Left cardiac atrium (tissue), 4 donors: ENCODE measurements at places on chromosomes 6 and 20.

- DNase-seq, result no peak
Measured at GRCh38 chr20:13868331-13868730, 83.5 kb downstream of the NDUFAF5 start.

GRCh38 chr6:45736134-45736533 is 279.5 kb downstream of the CLIC5 start:
- no peak for DNase-seq

GRCh38 chr6:134435814-134436280 is 117.9 kb upstream of the SGK1 start:
- DNase-seq, result no peak

DNA sequence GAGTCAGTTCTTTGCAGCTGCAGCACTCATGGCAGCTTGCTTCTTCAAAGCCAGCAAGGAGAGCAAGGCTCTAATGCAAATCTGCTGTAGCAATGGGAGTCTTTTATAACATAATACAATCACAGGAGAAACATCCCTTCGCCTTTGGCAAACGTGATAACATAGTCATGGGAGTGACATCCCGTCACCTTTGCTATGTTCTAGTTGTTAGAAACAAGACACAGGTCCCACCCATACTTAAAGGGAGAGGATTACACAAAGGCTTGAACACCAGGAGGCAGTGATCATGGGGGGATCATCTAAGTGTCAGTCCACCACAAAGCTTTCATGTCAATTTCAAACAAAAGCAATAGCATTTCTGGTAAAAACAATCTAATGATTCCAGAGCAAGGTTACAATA is 40.1 kb upstream of the PHACTR2 start:
- DNase-seq, result no peak

- no peak for DNase-seq
Measured at GRCh38 chr6:158697811-158698210, 48.0 kb downstream of the SYTL3 start.

- DNase-seq, result no peak
Measured at GRCh38 chr6:43969158-43969981, 157.9 kb downstream of the MRPL14 start.

DNA sequence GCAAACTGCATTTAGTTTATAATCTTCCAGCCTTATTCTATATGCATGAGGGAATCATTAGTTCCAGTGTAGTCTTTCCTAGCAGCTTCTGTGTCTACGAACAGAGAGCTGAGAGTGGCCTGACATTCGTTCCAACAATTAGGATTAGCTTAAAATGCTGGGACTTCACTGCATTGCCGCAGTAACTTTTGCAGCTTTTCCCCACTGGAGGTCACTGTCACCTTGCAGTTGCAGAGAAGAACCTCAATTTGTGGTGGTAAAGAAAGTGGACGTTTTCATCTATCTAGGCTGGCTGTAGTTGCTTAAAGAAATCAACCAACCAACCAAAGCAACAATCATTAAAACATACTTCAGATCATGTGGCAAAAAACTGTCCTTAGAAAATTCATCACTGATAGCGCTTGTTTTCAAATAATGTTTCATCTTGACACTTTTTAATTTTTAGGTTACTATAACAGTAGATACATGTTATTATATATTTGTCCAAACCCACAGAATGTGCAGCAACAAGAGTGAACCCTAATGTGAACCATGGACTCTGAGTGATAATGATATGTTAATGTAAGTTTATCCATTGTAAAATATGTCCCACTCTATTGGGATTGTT is 12.2 kb downstream of the MYLK4 start:
- no peak for DNase-seq

DNA sequence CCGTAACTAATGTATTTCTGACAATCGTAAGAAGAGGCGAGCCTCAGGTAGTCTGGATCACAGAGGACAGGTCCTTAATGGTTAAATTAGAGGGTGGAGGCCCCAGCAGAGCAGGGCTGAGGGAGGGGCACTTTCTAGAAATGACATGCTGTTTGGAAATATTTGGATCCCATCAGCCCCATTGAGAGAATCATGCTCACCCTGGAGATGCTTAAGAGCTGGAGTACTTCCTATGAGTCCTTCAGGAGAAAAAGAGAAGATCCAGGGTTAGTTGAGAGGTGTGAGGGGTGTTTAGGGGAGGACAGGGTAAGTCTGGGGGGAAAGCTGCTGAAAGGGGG is 123.0 kb downstream of the TCP11 start:
- no peak for DNase-seq

DNA sequence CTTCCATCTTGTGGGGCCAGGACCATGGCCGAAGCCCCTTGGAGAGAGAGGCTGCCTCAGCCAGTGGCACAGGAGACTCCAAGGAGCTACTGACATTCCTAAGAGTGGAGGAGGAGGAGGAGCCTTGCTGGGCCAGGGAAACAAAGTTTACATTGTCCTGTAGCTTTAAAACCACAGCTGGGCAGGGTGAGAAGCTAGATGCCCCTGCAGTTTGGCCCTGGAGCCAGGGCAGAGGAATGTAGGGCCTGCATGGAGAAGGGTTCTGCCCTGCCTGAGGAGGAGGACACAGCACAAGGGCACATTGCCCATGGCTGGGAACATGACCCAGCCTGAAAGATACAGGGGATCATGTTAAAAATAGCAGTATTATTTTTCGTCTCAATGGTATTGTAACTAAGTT is 37.4 kb downstream of the PLCG1 start:
- DNase-seq, result no peak

- DNase-seq, result no peak
Measured at GRCh38 chr20:54692168-54692887, 216.9 kb downstream of the DOK5 start.

GRCh38 chr6:148905901-148906300 is 159.1 kb downstream of the UST start:
- DNase-seq, result no peak

DNA sequence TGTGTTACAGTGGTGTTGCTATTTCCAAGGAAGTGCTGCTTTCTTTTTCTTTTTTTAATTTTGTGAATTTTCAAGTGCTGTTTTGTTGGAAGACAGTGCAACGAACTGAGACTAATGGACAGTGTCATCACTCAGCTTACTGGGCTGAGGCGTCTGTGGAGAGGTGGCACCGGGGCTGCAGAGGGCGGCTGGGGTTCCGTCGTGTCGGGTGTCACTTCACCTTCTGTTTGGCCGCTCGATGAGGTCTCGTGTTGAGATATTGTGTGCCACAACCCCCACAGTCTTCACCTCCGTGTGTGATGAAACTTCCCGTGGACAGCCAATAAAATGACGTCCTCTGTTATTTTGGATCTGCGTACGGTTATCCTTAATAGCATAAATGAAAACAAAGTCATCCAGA is 149.4 kb upstream of the SNX9 start:
- DNase-seq, result no peak

- DNase-seq, result no peak
Measured at GRCh38 chr6:28401172-28401571, 1.6 kb upstream of the ZSCAN12 start.

GRCh38 chr20:49853640-49854039 is 41.0 kb downstream of the SLC9A8 start:
- DNase-seq, result no peak

GRCh38 chr6:169962604-169963469 is 211.4 kb downstream of the ERMARD start:
- no peak for DNase-seq

DNA sequence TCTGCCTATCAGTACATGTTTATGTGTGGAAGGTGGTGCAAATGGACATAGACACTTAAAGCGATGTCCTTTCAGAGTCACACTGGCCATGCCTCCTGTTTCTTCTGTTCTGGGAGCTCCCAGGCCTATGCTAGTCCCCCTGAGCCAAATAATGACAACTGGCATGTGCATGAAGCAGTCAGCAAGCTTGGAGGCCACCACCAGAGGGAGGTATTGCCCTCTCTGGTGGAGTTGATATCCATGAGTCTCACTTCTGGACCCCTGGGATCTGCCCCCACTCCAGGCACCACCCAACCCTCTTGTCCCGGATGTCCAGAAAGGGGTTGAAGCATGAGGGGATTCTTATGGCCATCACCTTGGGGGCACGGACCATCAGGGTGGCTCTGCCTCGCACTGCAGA is 172.2 kb downstream of the AIG1 start:
- peak; percentile 40 for DNase-seq

DNA sequence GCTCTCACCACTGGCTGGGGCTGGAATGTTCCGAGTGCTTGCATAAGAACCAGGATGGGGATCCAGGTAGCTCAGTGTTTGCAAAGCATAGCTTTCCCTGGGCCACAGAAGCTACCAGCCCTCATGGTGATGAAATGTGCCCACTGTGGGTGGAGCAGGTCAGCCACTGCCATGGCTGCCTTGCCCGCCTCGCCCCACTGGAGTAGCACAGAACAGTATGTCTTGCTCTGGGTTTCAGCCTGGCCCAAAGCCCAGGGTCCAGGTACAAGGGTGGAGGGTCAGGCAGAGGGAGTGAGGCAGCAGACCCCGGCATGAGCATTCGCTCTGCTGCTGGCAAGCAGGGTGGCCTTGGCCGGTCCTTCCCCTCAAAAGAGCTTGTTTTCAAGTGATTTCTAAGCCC is 34.7 kb downstream of the KCNK17 start:
- DNase-seq, result no peak

DNA sequence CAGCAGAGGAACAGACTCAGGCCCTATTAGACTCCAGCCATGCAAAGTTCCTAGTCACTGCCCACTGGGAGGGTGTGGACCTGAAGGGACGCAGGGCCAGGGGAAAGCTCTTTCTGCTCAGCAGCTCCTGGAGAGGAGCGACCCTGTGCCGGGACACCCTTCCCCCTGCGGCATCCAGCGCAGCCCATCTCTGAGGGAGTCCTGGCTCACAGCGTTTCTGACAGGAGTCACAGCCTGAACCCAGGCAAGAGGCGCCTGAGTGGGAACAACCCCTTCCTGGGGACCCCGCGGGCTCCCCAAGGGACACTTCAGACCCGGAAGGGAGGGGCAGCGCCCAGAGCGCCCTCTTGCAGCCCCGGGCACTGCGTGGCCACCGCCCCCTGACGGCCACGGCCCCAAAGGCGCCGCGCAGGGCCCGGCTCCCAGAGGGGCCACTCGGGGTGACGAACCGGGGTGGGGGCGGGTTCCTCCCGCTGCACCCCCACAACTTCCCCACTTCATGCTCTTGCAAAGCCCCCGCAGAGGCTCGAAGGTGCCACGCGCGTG is 862 bp downstream of the UCKL1 start:
- DNase-seq, result peak; percentile 62

DNA sequence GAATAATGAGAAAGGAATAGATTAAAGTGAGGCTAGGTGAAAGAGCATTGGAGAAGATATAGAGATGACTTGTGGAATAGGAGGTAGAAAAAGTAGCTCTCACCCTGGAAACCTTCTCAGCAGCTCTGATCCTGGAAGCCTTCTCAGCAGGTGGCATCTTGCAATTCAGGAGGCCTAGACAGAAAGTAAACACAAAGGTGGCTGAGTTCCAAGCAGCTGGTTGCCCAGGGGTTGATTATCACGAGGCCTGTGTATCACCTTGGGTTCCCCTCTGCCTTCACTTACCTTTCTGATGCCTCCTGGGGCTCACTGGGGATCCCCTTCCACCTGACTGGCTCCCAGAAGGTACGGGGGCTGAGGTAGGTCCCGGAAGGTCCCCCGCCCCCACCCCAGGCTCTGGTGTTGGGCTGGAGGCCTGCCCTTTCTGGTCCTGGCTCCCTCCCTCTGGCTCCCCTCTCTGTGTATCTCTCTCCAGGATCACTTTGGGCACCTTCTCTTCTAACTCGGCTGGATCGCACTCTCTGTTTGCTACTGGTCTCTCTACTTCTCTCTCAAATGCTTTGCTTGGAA is 9.7 kb downstream of the MDC1 start:
- DNase-seq, result no peak

DNA sequence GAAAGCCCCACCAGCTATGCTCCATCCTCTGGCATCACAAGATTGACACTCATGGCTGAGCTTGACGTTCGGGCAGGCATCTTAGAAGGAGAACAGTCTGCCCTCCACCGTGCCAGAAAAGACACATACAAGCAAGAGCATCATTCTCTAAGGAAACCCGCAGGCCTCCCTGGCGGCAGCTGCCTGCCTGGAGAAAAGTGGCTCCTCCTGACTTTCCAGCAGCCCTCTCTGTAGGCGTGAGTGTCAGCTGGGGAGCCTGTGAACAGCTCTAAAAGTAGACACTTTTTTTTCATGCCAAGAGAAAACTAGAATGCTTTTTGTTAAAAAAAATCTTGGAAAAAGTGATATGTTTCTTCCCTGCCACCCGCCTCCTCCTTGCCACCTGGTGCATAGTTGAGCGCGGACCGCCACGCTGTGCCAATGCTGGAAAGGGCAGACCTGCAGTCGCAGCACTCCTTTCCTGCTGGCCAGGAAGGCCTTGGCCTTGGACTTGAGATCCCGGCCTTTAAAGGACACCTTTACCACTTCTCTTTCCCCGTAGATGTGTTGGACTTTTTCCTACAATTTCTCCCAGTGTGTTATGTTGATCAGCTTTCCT is 29.7 kb upstream of the INSM1 start:
- no peak for DNase-seq

DNA sequence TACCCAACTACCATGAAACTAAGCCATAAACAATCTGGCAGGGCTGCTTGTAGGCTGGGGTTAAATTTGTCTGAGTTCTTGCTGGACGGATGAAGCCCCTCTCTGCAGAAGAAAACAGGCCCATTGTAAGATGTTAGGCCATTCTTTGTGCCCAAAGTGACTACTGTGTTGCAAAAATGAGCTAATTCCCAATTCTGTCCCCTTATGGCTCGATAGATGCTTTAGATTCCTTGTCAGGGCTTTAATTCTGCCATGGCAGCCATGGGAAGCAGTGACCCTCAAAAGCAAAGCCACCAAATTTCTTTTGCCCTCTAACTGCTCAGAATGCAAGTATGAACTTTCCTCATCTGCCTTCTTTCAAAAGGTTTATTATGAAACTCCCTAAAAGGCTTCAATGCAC is 45.2 kb downstream of the LAMA4 start:
- no peak for DNase-seq

- no peak for DNase-seq
Measured at GRCh38 chr6:154751011-154751800, 18.0 kb downstream of the SCAF8 start.
